Activated CD8-positive, alpha-beta memory T cell treated with anti-CD3 and anti-CD28 coated beads for 4 hours (primary cell): ENCODE measurements at places on chromosomes 6 and 20.

DNA sequence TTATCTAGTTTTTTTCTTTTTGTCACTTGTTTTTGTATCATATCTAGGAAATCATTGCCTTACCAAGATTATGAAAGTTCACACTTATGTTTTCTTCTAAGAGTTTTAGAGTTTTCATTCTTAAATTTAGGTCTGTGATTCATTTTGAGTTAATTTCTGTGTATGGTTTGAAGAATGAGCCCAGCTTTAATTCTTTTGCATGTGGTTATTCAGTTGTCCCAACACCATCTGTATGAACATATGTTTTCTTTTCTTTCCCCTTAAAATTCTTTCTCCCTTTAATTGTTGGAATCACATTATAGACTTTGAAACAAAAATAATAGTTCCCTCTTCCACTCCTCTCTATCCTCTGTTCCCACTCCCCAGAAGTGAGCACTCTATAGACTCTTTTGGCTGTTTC, 85.4 kb downstream of the SLX4IP start:
- no peak for DNase-seq

- DNase-seq, result no peak
Observed at GRCh38 chr6:137871291-137871690, 4.2 kb downstream of the TNFAIP3 start.

- no peak for DNase-seq
Observed at GRCh38 chr20:37890643-37891042, 12.3 kb upstream of the VSTM2L start.

- no peak for DNase-seq
Observed at GRCh38 chr6:28816909-28817807, 106.6 kb downstream of the TRIM27 start.

DNA sequence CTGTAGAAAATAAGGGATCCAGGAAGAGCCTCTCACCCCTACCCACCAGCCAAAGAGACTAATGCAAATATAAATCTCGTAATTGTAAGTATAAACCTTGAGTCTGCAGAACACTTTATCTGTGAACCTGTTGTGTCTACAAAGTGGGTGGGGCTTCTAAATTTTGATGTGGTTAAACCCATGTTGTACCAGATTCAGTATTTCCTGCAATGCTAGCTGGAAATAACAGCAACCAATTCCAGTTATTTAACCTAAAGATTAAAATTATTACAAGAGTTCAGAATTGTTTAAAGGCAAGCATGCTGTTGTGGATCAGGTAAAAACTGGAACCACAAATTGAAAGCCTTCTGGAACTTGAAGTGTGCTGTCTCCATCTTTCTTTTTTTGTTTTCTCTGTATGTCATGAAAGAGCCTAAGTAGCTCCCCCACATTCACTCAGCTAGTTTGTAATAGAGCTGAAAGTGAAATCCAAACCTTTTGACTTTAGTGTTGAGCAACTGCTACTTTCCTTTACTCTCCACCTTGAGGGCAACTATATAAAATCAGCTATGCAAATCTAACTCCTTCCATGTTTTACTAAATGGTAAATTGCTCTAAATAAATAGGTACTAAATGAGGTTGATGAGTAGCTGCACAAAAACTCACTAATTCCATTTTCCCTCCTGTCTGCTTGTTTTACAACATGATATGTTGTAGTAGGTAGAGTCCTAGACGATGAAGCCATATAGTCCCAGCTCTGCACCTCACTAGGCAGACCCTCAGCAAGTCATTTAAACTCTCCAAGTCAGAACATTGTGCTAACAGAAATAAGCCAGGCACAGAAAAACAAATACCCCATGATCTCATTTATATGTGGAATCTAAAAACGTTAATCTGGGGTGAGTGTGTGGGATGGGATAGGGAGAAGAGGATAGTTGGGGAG, 17.9 kb upstream of the THEMIS start:
- no peak for DNase-seq

GRCh38 chr6:112054555-112055190, 769 bp downstream of the CCN6 start:
- DNase-seq, result no peak

GRCh38 chr6:40247516-40248115, 313.4 kb upstream of the MOCS1 start:
- no peak for DNase-seq

DNA sequence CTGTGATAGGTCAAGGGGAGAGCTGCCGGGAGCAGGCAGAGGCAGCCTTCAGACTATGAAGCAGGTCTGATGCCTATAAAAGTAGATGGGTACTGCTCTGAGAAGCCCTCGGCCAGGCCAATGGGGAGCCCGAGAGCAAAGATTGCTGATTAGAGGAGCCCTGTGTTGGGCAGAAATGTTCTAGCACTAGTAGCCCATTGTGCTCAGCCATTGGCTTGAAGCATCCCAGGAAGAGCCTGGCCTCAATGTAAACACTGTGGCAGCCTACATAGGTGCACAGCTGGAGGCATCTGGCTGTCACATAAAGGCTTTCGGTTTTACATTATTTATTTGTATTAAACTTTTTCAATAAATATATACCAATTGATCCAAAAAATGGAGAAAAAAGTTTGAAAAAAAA, 67.7 kb downstream of the SNAP25 start:
- no peak for DNase-seq

DNA sequence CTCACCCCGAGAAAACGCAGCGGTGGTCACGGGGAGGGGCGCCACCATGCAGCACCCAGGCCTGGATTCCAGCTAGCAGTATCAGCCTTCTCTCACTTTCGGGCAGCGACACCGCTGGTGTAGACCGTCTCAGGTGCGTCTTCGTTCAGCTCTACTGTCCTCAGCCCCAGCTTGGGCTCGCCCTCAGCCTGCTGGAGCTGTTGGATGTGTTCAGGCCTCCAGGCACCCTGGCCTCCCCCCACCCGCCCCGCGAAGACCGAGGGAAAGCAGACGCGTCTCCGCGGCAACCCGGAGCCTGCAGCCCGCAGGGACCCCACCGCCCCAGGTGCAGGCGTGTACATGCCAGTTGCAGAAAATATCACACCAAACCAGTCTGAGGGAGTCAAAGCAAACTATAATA, 60.8 kb upstream of the CARMIL1 start:
- no peak for DNase-seq

DNA sequence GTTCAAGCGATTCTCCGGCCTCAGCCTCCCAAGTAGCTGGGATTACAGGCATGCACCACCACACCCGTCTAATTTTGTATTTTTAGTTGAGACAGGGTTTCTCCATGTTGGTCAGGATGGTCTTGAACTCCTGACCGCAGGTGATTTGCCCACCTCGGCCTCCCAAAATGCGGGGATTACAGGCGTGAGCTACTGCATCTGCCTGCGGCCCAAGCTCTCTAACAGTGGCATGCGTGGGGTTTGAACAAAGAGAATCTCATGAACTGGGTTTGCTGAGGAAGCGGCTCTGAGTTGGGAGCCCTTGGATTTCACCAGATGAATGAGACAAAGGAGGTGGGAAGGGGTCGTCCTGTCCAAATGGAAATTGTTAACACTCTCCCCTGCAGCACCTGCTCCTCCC, 33.2 kb upstream of the CD83 start:
- no peak for DNase-seq

DNA sequence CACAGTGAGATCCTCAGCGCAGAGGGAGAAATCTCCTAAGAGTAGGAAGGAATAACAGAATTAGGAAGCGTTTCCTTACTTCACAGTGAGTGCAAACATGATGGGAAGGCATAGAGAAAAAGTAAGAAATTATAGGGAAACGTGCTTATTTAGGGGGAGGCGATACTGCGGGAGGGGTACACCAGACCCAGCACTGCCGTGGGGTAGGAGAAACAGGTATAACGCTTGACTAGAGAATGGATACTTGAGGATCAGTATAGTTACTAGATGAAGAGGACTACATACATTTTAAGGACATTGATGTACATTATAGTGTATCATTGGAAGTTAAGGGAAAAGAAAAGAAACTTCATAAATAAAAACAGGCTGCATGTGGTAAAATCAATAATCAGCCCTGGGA, 26.8 kb upstream of the HLA-E start:
- no peak for DNase-seq

GRCh38 chr6:21587961-21588480, 5.5 kb upstream of the SOX4 start:
- DNase-seq, result no peak

DNA sequence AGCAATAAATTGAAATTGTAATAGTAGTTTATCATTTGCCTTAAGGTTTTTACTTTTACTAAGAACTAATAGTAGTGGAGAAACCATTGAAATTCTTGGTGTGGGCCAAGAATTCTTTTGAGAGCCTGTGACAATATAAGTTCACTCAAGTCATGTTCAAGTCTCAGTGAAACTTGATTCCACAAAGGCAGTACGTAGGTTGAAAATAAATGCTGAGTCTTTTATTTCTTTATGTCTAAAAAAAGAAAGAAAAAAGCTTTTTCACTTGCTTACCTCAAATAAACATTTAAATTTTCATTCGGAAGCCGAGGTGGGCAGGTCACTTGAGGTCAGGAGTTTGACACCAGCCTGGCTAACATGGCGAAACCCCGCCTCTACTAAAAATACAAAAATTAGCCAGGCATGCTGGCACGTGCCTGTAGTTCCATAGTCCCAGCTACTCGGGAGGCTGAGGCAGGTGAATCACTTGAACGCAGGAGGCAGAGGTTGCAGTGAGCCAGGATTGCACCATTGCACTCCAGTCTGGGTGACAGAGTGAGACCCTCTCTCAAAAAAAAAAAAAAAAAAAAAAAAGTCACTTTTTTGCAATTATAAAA, 57.8 kb upstream of the NELFCD start:
- DNase-seq, result no peak

GRCh38 chr20:11799281-11799684, 118.4 kb upstream of the BTBD3 start:
- no peak for DNase-seq

DNA sequence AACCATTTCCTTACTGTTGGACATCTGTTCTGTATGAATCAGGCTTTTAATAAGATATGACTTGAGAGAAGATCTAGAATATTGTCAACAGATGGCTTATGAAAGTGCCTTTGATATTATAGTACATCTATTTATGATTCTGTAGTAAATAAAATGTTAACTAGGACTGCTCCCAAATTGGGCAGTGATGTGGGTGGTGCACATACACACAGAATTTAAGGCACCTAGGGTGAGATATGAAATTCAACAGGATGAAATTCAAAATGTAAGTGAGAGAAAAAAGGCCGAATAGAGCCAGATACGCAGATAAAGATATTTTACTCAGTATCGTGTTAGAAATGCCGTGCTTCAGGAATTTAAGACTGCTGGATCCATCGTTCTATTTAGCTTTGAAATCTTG, 26.3 kb downstream of the FAM50B start:
- no peak for DNase-seq

- DNase-seq, result no peak
Observed at GRCh38 chr6:110549277-110549676, 72.9 kb upstream of the SLC22A16 start.

GRCh38 chr20:18288749-18289267, 481 bp downstream of the ZNF133 start:
- DNase-seq, result no peak

GRCh38 chr20:22584922-22585785, 782 bp upstream of the FOXA2 start:
- DNase-seq, result no peak

DNA sequence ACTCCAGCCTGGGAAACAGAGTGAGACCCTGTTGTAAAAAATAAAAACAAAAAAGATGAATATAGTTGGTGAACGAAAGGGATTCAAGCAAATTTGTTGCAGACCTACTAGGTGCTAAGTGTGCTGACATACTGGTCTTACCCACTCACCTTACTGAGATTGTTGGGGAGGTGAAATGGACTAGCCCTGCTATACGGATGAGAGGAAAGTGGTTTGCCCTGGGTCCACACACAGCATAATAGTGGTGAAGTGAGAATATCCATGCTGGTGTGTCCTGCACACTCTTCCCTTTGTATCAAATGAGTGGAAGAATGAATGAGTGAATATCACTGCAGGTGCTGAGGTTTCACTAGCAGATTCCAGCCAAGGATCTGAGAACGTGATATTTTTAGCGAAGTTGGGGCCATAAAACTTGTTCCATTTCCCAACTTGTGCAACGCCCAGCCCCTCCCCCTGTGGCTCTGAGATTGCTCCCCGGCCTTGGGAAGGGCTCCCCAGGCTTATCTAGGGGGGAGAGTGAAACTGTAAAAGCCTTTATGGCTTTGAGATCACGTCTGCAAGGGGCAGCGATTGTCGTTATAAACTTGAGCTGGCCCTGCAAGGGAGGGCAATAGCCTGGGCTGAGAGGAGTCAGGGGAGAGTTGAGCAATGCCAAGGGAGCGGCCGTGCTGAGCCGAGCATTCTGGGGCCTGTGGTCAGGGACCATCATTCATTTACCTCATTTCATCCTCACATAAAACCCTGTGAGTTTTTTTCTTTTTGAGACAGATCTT, 33.2 kb upstream of the TTPAL start:
- no peak for DNase-seq

DNA sequence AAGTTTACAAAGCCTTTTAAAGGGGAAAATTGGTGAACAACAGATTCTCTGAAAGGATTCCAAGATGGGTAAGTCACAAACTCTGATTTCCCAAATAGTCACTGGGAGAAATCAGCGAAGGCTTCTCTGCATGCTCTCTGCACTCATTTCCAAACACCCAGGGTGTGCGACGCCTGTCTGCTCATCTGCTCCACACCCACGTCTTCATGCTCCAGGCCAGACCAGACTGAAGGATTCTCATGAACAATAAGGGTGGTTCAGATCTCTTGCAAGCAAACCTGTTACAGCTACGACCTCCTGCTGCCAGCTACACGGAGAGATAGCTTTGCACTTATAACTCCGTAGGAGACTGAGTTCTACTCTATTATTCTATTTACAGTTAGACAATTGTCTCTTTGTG, 1.4 kb downstream of the MC3R start:
- no peak for DNase-seq

- DNase-seq, result no peak
Observed at GRCh38 chr6:105806486-105806920, 279.6 kb upstream of the PRDM1 start.
